ENCODE measurements at places on chromosomes 1 and 21.

GRCh38 chr1:35615440-35615839 lies 25.9 kb downstream of the PSMB2 start:
- no peak for DNase-seq

DNA sequence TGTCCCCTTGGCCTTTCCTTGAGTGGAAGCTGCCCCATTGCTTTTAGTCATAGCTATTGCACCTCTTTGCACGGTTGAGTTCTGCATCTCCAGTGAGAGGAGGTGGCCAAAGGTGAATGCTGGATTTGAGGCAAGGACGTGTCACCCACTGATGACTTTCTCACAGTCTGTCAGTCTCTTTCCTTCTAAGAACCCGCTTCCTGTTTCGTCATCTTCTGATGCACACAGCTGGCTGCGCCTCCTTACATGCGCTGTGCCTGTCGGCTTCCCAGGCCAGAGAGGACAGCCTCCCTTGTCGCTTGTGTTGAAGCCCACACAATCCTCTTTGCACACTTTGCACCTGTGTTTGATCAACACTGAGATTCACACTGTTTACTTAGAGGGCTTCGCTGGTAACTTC lies 41.8 kb upstream of the PWP2 start:
- DNase-seq, result peak; percentile 38

DNA sequence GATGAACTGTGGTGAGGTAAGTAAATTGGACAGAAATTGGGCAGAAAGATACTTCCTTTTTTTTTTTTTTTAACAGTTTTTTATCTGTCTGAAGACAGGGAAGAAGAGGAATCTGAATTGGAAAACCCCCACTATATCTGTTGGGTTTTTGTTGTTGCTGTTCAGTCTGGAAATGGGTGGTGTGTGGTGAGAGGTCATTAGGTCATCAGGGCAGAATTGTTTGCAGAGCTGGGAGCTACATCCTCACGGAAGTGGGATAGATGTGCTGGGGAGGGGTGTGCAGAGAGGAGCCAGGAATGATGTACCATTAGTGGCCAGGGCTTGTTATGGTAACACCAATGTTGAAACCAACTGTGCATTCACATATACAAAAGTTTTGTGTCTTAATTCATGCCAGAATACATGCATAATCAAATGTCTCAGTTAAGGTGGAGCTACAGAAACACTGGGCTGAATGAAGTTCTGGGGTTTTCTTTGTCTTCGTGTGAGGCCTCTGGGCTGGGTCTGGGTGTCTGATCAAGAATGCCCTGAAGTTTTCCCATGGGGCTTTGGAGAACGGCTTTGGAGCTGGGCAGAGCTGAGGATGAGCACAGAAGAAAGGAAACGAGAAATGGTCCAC lies 12.4 kb downstream of the USP25 start:
- DNase-seq, result no peak

- no peak for DNase-seq
Measured at GRCh38 chr1:177439301-177439700, 268.5 kb downstream of the BRINP2 start.

GRCh38 chr1:173042806-173043205 lies 7.9 kb downstream of the TNFSF18 start:
- no peak for DNase-seq

- no peak for DNase-seq
Measured at GRCh38 chr21:32888971-32889370, 117.4 kb upstream of the PAXBP1 start.

- no peak for DNase-seq
Measured at GRCh38 chr1:203351037-203351625, at the start of gene FMOD. TSS of gene FMOD (minus strand) at chr1:203351122. CDS start at chr1:203348270, 2,852 bp downstream.

DNA sequence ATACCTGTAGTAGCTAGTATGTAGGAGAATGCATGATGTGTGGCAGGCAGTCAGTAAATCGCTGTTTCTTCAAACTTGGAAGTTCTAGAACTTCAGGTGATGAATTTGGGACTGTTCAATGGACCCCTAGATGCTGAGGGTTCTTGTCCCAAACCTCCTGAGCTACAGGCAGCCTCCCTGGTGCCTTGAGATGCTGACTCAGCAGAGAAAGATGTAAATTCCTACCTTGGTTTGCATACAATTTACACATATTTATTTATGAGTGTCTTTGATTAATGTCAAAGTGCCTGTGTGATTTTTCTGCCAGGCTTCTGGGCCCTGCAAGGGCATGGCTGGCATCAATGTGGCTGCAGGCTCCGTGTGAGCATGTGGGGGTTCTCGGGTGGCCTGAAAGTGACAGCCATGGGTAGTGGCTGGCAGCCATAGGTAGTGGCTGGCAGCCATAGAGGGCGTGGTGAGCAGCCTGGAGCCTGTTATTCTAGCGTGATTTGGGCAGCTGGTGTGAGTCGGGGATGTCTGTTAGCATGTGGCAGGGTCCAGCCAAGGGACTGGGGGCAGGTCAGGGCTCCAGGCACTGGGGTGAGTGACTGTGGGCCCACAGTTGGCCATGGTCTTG lies 13.2 kb upstream of the POU3F1 start:
- DNase-seq, result no peak

DNA sequence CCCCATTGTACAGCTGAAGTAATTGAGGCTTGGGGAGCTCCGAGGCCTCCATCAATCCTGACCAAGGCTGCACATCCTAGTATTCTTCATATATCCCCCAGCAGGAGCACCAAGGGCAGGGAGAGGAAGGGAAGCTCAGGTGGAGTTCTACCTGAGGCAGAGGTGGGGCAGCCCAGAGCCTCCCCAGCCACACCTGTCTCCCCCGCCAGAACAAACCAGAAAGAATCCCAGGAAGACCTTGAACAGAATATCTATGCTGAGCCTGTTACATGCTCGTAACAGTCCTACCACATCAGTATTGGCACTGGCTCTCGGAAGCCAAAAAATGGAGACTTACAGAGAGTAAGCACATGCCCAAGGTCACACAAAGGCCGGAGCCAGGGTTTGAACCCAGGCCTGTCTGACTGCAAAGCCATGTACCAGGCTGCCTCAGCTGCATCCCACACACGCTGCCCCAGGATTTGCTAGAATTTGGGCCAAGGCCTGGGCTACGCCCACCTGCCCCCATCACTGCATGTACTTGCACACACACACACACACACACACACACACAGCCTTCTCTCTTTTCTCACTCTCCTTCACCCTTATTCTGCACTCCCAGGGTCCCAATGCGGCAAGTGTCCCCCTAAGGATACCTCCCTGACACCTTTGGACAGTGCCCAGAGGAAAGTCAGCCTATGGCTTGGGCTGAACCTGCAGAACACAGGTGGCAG lies 4.5 kb downstream of the E2F2 start:
- no peak for DNase-seq

DNA sequence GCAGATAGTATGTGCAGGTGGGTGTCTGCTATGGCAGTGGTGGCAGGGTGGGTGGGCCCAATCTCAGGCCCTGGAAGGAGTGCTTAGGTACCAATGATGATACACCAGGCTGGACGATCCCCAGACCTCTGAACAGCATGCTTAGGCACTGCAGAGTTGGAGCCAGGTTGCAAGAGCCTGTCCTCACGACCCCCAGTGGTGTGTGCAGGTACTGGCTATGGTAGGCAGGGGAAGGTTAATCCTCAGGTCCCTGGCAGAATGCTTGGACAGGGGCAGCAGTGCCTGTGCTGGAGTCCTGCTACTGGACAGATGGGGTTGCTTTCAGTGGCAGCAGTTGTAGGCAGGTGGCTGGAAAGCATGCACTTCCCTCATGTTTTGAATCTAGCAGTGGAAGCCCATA lies 100.5 kb upstream of the NEK7 start:
- DNase-seq, result no peak

GRCh38 chr1:11592752-11593151 lies 61.5 kb downstream of the FBXO2 start:
- no peak for DNase-seq

- no peak for DNase-seq
Measured at GRCh38 chr1:203089651-203090045, 3.8 kb upstream of the MYOG start.
